ENCODE measurements at places on chromosomes 4 and X.

- DNase-seq = no peak
These were observed 272.3 kb upstream of the FGF16 start for GRCh38 chrX:77174680-77175519.

GRCh38 chr4:37865450-37865849, 25.4 kb upstream of the TBC1D1 start:
- DNase-seq = no peak

DNA sequence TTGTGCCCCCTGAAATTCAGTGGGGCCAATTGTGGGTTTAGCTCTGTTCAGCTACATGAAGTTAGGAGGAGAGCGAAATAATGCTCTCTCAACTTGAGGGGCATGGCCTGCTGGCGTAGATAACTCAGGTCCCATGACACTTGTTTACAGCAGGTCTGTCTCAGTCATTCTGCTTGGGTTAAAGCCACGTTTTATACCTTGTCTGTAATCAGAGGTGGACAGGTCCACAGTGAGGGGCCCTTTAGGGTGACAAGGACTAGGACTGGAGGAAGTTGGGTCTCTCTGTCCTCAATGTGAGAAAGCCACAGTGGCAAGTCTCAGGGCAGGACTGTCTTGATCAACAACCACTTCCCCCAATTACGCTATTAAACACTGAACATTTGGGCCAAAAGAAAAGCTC, 49.0 kb downstream of the PDHA1 start:
- DNase-seq = no peak

DNA sequence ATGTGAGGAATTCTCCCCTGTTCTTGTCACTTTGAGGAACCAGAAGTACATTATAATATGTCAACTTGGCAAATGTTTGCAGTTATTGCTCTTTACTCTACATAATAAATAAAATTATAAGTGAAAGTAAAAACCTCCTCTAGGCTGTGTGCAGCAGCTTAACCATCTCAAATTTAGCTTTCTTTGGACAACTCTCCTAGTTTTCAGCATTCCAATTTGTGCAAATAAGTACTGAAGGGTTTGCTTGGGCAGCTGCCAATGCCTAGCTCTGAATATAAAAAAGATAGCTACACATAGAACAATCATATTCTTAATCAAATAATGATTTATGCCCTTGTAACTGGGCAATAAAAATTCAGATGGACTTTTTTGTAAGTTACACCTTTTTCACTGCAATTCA, 82.5 kb downstream of the GASK1B start:
- peak; percentile 17 for DNase-seq

DNA sequence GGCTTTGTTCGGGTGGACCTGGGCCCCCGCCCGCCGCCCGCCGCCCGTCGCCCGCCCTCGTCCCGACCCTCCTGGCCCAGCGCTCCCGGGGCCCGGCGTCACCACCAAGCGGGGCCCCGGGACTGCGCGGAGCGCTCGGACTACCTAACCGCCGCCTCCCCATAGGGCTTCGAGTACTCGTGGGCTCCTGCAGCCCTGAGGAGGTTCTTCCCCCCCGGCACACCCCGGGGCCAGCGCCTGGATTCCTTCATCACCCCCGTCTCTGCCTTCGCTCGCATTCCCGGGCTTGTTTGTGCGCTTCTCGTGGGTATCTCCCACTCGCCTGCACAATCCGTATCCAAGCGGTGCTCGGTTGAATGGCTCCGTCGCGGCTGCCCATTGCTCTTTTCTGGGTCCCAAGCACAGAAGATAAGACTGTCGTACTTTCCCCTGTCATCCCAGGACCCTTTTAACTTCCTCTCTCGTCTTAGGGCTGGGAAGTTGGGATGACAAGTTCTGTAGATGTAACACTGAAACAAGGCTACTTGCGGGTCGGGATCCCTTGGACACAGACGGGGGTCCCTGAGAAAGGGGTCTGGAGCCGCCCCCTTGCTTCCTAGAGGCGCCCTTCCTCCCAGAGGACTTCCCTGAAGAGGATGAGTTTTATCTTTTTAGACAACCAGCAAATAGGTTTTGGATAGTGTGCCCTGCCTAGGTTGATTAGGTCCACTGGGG, 565 bp downstream of the MOB1B start:
- peak; percentile 78 for DNase-seq

GRCh38 chr4:48212165-48212564, 57.5 kb downstream of the TEC start:
- DNase-seq = no peak

- DNase-seq = peak; percentile 21
These were observed 90.6 kb downstream of the SORBS2 start for GRCh38 chr4:185721190-185722028.

- no peak for DNase-seq
These were observed 15.4 kb downstream of the TSPAN5 start for GRCh38 chr4:98642991-98643426.

GRCh38 chrX:48497871-48498270, 10.9 kb upstream of the PORCN start:
- DNase-seq = no peak

DNA sequence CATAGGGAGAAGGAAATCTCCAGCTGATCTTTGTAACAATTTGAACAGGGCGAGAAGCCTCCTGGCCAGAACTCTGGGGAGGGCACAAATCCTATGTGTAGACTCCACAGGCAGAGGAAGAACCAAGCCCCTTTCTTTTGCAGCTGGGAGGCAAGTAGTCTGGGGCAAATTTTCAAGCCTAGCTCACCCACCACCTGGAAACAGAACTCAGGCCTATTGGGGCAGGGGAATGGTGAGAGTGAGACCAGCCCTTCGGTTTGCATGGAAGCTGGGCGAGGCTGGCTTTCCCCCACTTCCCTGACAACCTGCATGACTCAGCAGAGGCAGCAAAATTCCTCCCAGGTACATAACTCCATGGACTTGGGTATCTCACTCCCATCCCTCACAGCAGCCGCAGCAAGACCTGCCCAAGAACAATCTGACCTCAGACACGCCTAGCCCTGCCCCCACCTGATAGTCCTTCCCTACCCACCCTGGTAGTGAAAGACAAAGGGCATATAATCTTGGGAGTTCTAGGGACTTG, 138.2 kb downstream of the EMCN start:
- DNase-seq = no peak

DNA sequence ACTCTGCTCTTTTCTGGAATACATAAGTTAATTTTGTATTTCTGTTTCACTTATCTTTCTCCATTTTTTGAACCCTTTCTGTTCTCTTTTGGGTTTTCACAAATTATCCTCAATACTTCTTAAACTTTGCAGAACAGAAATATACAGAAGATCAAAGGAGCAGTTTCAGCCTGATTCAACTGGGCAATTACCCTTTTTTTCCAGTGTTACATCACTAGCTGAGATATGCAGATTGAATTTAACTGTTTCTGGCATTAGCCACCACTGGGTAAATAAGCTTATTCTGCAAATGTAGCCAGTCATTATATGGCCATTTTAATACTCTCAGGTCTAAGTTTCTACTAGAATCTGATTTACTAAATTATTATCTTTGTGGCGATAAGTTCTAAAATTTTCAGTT, 66.9 kb upstream of the GRID2 start:
- no peak for DNase-seq

- no peak for DNase-seq
These were observed 43.1 kb upstream of the KLHL2 start for GRCh38 chr4:165164257-165164656.

- no peak for DNase-seq
These were observed 394.7 kb downstream of the IL1RAPL1 start for GRCh38 chrX:28981952-28982351.

DNA sequence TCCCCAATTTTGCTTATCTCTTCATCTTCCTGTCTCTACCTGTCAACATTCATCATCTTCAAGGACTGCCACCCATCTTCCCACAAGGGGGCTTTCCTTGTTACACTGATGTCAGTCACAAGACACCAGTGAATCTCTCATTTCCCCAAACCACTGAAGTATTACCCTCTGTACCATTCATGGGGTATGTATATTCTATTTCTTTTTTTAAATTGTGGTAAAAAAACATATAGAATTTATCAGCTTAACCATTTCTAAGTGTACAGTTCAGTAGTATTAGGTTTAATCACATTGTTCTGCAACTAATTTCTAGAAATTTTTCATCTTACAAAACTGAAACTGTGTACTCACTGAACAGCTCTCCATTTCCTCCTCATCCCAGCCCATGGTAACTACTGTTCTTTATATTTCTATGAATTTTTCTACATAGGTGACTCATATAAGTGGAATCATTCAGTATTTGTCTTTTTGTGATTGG, 98.6 kb downstream of the LARP7 start:
- DNase-seq = no peak

- no peak for DNase-seq
These were observed 84.6 kb downstream of the GPR143 start for GRCh38 chrX:9681011-9681410.

DNA sequence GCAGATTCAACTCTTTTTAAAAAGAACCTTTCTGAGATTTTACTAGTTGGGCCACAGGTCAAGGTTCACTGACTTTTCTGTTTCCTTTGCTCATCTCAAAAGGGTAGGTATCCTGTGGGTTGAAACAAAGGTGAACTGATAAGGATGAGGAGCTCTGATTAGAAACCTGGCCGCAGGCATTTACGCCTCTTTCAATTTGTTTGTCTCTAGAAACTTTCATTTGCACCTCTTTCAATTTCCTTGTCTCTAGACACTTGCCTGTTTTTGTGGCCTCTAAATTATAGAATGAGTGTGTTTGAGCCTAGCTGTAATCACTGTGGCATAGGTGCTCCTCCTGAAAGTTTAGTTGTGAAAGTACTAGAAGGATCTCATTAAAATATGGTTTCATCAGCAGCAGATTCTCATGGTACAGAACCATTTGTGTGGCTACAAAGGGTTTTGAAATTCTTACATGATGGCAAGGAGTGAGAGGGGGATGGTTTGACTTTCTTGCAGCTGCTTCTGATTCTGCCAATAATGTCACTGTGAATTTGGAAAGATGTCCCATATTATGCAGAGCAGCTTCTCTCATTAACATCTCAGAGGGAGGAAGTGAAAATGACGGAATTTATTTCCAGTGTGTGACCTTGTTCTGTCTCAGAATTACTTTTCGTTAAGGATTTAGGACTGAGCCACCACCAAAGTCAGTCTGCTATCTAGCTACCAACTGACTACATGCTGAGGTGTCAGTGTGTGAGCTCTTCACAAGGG, 142.2 kb downstream of the SH2D1A start:
- DNase-seq = no peak

- no peak for DNase-seq
These were observed 66.5 kb downstream of the MAMLD1 start for GRCh38 chrX:150429594-150429993.

DNA sequence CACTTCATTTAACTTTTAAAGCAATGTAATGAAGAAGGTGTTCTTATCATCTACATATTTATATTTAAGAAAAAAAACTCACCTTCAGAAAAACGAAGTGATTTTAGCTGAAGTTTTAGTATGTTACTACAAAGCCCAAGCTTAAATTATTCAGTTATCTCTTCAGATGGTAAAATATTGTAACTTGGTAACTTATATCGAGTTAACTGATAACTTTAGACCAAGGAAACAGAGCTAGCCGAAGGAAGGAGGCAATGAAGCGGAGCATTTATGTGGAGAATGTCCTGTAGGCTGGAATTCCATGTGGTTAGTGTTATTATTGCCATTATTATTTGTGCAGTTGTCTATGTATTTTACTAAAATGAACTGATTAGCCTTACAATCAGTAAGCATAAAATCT, 1102.1 kb upstream of the LCORL start:
- no peak for DNase-seq

- no peak for DNase-seq
These were observed 47.9 kb upstream of the RPA4 start for GRCh38 chrX:96835660-96836289.

DNA sequence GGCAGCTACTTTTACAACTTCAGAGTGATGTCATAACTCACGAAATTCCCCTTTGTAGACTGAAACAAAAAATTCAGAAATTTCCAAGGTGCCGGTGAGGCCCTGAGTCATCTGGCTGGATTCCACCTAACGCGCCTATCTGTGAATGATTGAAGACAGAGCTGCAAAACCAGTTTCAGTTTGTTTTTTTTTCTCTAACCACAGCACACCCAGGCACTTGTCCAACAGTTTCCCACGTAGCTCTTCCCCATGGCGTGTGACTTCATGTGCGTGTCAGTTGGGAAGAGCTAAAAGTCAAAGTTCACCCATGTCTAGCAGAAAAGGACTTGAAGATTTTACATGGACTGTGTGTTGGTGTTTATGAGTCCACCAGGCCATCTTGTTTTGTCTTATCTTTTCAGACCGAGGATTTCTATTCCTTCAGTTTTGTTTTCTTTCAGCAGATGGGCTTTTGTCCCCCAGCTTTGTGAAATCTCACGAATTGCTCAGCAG, 16.4 kb downstream of the TCEANC start:
- peak; percentile 73 for DNase-seq

DNA sequence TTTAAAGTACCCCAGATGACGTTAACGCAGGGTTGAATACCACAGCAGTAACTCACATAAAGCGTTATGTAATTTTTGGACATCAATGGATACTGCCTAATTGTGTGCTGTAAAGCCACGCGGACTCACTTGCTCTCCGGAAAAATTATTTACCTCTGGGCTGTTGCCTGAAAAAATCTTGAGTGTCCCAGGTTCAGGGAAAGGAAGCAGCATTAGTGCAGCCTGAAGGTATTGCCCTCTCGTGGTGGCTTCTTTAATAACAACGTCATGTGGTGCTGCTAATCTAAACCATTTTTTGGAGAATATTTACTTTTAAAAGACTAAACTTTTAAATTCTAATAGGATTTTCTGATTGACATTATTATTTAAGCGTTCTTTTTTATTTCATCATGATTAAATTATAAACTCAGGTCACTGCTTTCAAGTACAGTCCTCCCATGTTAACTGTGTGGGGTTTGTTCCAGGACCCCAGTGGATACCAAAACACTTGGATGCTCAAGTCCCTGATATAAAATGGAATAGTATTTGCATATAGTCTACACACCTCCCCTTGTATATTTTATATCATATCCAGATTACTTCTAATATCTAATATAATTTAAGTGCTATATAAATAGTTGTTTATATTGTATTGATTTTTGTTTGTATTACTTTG, 384.8 kb downstream of the FAM133A start:
- peak; percentile 3 for DNase-seq

- DNase-seq = no peak
These were observed 346.5 kb upstream of the FAT1 start for GRCh38 chr4:187070158-187070557.

DNA sequence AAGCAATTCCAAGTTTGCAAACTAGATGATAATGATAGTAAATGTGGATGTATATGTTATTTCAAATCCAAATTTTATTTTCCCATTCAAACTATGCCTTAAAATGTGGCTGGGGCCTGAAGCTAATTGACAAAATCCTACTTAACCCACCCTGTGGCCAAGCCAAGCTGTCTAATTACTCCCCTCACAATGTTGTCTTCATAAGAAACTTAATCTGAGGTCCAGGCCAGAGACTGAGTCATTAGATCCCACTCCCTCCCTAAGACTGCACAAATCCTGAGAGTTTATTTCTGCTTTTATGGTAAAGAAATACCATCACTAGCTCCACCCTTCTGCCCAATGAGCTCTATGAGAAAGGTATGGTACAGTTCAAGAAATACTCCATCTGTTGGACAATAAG, 16.6 kb downstream of the SMPX start:
- no peak for DNase-seq

DNA sequence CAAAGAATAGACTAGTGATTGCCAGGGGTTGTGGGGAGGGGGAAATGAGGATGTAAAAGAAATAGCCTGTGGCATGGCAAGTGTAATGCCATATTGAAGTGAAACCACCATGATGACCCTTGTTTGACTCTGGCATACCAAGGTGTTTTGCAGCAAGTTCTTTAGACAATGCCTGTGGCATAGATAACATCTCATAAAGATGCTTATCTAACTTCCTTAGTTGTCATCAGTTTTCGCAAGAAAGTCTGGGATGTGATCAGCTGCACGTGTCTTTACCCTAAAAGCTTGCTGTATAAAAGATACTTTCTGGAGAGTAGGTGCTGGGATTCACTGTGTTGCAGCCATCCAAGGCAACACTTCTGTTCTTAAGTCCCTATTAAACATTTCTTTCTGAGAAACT, 176.1 kb upstream of the MAGEB16 start:
- no peak for DNase-seq

Data from AG20443 (cell line).